ENCODE measurements at places on chromosomes 12 and 14.
A peak's percentile ranks its signal among the peaks of the same experiment; 100 is the strongest.

DNA sequence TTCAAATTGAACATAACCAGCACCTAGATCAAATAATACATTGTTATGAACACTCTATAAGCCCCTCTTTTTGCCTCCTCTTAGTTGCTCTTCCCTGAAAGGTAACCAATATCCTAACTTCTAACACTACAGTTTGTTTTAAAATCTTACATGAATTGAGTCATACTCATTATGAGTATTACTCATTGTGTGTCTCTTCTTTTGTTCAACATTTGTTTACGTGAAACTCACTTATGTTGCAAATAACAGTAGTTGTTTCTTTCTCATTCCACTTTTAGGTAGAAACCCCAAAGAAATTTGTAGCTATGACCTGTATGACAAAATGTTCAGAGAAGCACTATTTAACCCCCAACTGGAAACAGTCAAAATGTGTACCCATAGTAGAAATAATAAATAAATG lies 6.6 kb downstream of the LRRC9 start:
- DNase-seq = no peak

DNA sequence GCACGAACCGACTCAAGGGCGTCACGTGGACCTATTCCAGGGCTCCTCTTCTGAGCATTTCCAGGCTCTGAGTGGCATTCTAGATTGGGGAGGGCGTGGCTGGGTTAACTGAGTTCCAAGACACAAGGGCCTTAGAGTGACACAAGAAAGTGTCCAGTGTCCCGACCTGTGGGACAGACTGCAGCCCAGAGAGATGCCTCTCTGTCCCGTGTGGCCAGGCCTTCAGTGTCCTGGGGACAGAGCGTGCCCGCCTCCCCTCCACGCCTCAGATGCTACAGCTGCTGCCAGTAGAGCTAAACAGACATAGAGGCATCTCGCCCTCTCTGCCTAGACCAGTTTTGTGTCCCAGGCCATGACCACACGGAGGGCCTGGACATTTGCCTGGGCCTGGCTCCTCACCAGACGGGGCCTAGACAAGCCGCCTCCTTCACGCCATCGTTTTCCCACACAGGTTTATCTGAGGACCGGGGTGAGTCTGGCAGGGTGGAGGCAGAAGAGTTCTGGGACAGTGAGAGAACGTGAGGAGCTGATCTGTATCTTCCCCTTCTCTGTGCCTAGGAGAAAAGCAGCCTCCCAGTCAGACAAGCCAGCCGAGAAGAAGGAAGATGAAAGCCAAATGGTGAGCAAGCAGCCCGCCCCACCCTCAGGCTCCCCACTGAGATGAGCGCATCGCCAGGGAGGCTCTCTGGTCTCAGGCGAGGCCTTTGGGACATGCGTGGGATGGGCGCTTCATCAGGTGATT lies 27.1 kb downstream of the DEGS2 start:
- no peak for DNase-seq

GRCh38 chr14:90060965-90061684 lies 669 bp upstream of the KCNK13 start:
- DNase-seq = no peak

DNA sequence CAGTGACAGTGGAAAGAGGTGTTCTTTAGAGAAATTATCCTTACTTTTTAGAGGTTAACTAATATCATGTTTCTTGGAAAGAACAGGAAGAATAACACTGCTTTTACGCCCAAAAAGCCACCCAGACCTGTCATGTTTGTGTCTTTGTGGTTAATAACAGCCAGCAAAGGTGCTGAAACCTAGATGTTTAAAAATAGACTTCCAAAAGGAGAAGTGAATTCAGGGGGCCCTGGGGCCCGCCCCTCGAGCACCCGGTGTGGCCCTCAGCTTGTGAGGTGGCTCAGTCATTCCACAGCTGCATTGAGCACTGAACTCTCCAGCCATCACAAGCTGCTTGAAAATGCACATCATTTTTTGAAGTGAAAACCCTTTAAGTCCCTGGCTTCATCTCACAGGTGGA lies 20.8 kb upstream of the AMN start:
- no peak for DNase-seq

DNA sequence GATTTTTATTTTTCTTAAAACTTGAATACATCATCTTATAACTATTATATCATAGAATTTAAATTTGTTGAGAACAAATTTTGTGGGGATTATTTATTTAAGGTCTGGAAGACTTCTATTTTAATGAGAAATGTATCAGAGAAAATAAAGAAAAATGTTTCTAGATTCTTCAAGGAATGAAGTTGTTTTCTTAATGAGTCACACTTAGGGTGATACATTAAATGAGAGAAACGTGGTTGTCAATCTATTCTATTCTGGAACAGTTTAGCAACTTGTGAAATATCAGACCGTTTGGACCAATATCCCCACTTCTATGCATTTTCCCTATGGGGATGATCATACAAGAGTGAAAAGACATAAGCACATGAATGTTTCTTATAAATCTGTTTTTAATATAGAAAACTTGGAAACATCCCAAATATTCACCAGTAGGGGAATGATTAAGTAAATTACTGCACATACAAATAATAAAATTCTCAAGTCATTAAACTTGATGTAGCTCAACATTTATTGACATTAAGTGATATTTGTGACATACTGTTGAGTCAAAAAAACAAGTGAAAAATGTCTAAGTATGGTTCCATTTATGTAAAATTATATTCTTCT lies 88.5 kb downstream of the E2F7 start:
- DNase-seq = no peak

DNA sequence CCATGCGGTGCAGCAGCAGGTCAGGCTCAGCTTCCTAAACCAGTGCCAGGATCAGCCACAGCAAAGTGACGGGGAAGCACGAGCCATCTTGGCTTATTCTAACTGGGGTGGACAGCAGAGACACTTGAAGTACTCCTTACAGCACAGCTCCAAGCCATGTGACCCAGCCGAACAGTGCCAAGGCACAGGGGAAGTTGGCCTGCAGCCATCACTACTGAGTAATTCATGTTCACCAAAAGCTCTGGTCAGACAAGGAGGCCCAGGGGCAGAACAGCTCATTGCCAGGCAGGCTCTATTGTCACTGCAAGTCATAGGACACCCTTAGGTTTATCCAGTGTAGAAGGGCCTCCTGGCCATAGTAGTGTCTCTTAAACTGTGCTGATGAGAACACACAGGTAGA lies 23.4 kb upstream of the SLC35F4 start:
- DNase-seq = no peak

DNA sequence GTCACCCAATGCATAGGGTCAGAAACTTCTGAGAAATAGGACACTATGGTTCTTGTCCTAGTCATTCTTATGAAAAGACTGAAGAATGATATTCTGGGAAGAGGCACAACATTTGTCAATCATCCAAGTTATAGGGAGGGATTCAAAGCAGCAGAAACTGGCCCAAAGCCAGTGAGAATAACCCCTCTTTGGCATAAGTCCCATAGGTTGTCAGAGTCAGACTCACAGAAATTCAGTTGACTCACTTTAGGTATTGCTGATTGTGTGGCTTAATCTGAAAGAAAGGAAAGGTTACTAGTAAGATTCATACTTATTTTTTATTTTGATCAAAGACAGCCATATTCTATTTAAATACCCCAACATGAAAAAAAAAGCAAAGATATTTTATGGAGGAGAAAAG lies 151.0 kb downstream of the SRGAP1 start:
- DNase-seq = no peak

GRCh38 chr14:102593061-102593824 lies 794 bp downstream of the RCOR1 start:
- no peak for DNase-seq

- no peak for DNase-seq
Measured at GRCh38 chr12:113142173-113142885, 6.8 kb upstream of the RASAL1 start.

GRCh38 chr12:94980577-94980976 lies 22.9 kb downstream of the NDUFA12 start:
- no peak for DNase-seq

GRCh38 chr12:25054783-25055144 lies 105.9 kb upstream of the BCAT1 start:
- peak; percentile 28 for DNase-seq

GRCh38 chr12:24444634-24445033 lies 495.2 kb upstream of the SOX5 start:
- no peak for DNase-seq

DNA sequence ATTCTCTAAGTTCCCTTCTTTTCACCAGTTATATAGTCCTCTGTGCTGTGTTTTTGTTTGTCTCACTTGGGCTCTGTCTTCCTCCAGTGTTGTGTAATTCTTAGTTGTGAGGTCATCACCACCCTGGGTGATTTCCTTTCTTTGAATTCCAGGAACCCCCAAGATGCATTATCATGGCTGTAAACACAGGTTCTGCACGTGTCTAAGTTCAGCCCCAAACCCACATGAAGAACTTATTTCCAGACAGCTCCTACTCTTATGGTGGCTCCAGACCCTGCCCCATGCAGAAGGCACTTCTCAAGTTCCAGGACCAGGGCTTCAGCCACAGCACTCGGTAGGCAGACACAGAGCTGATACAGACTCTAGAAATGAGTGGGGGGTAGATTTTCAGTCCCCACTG lies 560.5 kb downstream of the BCL11B start:
- DNase-seq = no peak
